ENCODE measurements at places on chromosomes 1 and 21.

GRCh38 chr1:84103197-84103992, 40.7 kb upstream of the PRKACB start:
- no peak for DNase-seq

DNA sequence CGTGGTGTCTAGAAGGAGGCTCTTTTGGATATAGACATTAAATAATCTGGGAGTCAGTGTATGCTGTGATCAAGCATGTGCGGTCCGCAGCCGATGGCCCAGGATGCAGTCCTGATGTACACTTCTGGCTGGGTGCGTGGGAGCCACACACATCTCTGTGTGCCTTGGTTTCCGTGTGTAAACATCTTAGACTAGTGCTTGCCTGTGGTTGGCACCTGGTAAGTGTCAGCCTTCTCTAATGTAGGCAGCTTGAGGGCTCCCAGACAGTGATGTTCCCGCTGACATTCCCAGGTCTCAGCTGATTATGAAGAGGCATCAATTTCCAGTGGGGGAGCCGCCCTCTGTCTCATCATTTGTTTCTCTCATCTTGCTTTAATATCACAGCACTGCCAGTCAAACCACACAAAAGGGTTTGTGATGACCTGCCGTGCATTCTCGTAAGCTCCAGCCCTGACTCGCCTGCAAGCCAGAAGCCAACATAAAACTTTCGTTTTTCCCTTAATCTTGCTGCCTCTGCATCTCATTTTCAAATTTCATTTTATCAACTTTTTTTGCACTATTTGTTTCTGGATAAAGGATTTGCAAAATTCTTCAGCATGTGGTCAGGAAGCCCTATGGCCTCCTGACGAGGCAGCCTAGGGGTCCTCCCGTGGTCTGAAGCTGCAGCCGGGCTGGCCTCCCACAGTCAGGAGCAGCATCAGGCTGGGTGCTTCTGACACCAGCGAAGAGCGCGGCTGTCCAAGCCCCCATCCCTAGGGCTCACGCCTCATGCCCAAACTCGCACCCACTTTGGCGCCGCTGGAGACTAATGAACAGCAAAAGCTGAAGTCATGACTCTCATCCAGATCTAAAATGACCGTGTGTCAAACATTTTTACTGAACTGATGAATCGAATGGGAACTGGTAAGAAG, 28.1 kb downstream of the PDE9A start:
- DNase-seq, result no peak

GRCh38 chr1:31586376-31587327, 10.3 kb downstream of the TINAGL1 start:
- DNase-seq, result no peak

DNA sequence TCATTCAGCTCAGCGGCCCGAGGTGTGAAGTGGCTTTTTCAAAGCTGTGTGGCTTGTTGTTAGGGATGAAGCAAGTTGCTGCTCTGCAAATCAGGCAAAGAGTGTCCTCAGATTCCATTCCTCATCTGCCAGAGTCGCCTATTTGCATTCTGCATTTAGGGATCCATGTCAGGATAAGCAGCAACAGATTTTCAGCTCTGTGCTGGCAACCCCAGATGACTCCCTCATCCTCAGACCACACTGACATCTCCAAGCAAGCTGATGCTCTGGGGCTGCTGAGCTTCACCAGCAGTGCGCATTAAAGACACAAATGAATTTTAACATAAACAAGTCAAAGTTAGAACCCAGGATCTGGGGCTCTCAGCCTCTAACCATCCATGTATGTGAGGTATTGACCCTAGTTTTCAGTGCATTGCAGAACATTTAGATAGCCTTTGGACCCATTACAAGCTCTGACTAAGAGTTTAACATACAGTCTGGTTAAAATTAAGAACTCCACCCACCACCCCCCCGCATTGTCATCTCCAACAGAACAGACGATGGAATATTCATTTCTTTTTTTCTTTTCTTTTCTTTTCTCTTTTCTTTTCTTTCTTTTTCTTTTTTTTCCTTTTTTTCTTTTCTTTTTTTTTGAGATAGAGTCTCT, 10.9 kb downstream of the CFAP107 start:
- DNase-seq, result no peak

DNA sequence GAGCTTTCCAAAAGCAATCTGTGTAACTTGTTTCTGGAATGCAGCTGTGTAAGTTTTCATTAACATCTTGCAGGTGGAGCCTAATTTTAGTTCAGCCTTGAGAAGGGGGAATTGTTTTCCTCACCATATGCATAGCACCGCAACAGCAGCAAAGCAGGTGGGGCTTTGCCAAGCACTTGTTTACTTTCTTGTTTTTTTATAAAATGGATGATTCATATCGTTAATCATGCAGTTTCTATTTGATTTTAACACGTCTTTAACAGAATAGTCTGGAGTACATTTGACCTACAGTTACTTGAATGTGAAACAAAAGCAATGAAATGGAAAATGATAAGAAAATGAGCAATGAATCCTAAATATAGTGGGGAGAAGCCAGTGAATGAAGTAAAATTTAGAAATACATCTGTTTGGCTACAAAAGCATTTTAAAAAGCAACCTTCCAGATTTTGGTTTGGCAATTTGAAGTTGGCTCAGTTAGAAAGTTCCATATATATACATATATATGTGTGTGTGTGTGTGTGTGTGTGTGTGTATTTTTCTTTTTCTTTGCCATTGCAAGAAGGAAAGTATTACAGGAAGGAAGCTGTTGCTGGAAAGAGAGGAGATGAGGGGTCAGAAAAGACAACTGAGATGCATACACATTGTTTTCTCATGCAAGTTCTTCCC, 119.0 kb upstream of the ADGRL2 start:
- no peak for DNase-seq

Measured in right renal pelvis (tissue), 4 donors.